ENCODE measurements at places on chromosomes 16 and 17.

DNA sequence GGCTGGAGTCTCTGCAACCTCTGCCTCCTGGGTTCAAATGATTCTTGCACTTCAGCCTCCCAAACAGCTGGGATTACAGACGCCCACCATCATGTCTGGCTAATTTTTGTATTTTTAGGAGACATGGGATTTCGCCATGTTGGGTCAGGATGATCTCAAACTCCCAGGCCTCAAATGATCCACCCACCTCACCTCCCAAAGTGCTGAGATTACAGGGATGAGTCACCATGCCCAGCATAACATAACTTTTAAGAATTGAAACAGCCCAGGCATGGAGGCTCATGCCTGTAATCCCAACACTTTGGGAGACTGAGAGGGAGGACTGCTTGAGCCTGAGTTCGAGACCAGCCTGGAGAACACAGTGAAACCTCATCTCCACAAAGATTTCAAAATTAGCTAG is 2.5 kb downstream of the RSL1D1 start:
- no peak for DNase-seq

DNA sequence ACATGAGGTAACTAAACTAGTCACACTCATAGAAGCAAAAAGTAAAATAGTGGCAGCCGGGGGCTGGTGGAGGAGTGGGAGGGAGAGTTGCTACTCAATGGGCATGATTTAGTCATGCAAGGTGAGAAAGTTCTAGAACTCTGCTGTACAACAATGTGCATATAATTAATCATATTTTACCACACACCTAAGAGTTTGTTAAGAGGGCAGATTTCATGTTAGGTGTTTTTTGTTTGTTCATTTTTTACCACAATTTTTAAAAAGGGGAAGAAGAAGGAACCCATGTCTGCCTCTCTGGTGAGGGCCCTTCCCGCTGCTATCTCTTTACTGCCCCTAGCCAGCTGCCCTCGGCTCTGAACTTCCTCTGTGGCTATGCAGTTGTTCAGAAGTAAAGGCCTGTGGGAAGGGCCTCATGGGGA is 11.2 kb downstream of the CD300LB start:
- DNase-seq, result no peak

DNA sequence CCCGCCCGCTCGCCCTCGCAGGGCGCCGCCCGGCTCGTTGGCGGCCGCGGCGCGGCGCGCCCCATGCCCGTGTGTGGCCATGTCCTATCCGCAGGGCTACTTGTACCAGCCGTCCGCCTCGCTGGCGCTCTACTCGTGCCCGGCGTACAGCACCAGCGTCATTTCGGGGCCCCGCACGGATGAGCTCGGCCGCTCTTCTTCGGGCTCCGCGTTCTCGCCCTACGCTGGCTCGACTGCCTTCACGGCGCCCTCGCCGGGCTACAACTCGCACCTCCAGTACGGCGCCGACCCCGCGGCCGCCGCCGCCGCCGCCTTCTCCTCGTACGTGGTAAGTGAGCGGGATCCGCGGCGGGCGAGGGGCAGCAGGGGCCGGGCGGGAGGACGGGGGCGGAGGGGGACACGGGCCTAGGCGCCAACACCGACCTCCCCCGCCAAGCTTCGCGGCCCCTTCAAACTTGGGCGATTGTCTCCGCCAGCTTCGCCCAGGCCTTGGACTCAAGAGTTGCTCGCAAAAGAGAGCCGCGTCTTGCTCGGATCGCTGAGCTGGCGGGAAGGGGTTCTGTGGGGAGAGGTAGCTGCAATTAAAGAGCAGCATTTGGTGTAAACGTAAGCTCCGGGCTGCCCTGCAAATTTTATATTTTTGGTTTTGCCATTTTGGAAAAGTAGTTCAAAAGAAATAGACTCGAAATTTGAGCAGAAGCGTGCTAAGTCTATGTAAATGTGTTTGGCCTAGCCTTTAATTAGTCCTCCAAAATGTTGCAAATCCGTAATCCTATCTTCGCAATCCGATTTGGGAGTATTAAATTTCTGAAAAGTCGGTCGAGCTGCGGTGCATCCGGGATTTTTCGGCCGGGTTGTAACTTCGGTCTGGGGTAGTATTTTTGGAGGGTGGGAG is 702 bp downstream of the IRX5 start:
- peak; percentile 54 for DNase-seq

DNA sequence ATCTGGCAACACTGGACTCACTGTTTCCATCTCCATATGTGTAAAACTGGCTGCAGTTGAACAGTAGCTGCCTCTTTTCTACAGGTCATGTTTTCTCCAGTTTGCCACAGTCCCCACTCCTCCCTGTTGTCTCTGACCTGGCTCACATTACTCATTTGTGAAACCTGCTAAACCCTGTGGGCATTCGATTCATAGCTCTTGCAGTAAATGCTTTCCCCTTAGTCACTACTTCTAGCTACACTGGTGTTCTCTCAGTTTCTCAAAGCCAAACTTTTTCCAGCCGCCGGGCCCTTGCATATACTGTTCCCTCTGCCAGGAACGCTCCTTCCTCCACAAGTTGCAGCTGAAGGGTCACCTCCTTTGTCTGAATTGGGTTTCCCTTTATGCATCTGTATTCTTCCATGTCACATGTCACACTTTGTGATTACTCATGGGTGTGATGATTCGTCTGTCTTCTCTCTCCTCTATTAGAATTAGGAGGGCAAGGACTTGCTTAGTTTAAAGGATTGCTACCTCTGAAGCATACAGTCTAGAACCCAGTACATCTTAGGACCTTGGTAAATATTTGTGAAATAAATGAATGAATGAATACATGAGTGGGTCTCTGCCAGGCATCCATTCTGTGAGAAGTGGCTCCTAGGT is 15.0 kb upstream of the MT4 start:
- DNase-seq, result no peak

- no peak for DNase-seq
These were observed 530.1 kb downstream of the KCNJ2 start for GRCh38 chr17:70699408-70699807.

DNA sequence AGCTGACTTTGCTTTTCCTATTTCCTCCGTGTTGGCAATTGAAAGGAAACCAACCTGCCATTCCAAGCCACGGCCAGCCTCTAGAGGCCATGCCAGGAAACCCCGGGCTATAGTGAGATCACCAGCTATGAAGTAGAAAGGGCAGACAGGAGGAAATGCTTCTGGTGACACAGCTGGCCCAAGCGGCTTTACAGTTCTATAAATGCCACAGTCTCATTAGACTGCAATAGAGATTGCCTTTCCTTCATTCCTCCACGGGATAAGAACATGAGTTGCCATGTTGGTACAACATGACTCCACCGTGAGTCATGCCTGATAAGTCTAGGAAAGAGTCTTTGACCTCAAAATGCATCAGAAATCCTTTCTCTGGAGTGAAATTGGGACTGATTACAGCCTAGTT is 384.9 kb downstream of the GRIN2A start:
- DNase-seq, result peak; percentile 65

DNA sequence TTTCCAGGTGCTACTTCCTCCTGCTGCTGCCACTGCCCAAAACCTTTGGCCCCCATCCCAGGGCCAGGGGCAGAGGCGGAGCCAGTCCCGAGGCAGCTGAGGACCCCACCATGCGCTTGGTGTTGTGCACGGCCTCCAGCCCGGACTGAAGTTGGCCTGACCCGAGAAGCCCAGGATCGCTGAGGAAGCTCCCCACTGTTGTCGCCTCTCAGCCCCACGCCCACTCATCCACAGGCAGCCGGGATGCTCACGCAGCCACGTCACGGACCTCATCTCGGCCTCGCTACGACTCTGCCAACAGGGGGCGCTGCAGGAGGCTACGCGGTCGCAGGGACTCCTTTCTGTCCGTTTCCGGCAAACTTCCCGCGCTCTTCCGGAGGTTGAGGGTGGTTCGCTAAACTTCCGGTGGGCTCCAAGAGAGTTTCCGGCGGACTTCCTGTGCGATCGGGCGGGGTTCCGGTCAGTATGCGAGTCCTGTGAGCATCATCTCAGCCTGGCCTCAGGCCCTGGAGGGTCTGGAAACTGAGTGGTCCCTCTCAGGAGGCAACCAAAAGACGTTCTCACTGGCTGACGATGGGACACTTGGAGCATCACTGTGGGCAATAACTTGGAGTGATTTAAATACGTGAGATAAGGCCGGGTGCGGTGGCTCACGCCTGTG is 12.4 kb downstream of the ZG16B start:
- DNase-seq, result no peak

- no peak for DNase-seq
These were observed 758.4 kb downstream of the CDH8 start for GRCh38 chr16:61277849-61278248.

GRCh38 chr16:4420505-4421105 is 4.2 kb upstream of the CORO7 start:
- DNase-seq, result no peak

DNA sequence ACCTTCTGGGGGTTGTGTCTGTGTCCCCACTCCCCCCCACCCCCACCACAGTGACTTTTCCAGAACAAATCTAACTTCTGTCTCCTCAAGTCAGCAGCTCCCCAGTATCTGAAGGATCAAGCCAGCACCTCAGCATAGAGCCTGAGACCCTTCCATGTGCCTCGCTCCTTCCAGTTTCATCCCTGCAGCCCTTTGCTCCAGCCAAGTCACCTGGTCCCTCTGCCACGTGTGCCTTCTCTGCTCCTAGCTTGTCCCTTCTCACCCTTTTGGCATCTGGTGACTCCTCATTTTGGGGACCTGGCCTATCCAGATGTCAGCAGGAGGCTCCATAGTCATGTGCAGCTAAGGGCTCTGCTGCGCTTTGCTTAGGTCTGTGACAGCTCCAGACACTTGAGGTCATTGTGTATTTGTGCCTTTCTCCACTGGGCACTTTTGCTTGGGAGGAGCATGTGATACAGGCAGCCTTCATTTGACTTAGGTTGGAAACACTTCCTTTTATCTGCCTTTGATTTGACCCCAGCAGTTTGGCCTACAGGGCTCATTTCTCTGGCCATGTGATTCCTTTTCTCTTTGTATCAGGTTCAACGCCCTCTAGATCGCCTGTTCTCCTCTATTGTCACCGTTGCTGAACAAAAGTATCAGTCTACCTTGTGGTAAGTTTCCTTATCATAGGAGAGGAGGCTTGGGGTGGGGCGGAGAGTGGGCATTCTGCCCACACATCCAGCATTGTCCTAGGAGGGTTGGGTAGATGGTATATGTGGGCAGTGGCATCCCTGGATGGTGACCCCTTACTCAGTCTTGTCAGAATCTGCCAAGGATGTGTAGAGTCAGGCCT is 7.1 kb upstream of the NFATC3 start:
- no peak for DNase-seq

- no peak for DNase-seq
These were observed 29.3 kb downstream of the WSCD1 start for GRCh38 chr17:6099492-6099891.

DNA sequence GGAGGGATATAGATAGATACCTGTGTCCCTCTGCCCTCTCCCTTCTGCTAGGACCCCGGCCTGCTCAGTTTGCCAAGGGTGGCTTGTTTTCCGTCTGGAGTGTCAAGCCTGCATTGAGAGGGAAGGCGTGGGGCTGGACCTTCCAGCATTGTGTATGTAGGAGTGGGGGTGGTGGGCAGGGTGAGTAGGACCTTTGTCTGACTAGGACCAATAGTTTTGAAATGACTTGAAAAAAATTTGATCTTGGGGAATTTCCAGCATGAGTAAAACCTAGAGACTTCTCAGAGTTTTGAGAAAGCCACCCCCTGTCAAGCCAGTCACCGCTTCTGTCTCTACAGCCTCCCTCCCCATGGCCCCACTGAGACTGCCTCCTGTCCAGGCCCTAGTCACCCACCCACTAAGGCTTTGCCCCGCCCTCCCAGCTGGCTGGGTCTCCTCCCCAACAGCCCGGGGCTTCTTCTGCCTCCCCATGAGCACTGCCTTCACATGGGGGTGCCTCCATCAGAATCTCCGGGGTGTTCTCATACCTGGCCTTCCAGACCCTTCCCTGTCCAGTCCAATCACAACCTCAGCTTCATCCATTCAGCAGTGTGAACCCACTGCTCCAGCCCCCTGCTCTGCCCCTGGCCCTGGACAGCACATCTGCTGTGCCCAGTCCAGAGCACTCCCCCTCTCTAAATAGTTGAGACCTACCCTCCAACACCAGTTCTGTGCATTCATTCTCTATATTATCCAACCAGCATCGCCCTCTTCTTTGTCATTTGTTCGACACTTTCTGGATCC is 207.0 kb downstream of the MSI2 start:
- DNase-seq, result peak; percentile 79

DNA sequence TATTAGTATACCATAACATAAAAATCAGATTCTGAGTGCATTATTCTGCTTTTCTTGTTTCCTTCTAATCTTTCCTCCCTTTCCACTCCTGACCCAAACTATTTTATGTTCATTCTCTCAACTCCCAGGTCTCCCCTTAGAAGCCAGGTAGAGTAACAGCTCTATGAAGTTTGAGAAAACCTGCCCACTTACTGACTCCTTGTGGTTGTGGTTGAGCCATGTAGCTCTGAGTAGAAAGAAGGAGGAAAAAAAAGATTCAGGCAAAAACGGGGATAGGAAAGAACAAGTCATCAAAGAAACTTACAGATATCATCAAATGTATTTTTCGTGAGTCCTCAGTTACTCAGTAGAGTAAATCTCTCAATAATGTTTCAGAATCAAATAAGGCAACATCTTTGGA is 216.7 kb downstream of the PMP22 start:
- no peak for DNase-seq

GRCh38 chr17:49696233-49696761 is 11.5 kb downstream of the SLC35B1 start:
- no peak for DNase-seq

GRCh38 chr17:66373944-66374817 is 71.8 kb downstream of the PRKCA start:
- DNase-seq, result no peak

DNA sequence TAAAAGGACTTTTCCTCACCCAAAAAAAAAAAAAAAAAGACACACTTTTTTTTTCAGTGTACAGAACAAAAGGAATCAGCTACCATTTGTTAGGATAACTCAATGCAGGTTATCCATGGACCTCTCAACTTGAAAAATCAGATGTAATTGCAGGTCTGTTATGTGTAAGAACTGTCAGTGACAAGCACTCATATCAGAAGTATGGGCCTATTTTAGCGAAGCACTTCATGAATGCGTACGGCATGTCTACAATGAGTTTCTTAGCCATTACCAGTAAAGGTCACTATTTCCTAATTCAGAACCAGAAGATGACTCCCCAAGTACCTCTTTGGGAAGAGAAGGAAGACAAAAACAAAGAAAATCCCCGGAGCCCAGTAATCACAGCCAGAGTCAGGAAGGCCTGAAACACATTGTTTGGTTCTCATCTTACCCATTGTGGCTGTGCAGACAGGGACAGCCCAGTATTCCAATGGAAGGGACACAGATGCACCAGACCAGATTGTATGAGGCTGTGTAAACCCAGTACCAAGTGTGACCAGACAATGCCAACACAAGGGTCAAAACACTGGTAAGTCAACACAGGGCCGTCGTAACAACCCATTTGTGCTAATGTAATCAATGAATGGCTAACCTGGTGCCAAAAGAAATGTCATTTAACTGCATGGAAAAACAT is 188.0 kb downstream of the PMP22 start:
- DNase-seq, result no peak
